ENCODE measurements at places on chromosomes 3 and 15. TPM values are rescaled to one million over a fixed set of nuclear protein-coding genes. Genes with fewer than 3 reads are reported as not detected.

- no peak for DNase-seq
Measured at GRCh38 chr15:78314181-78314581, 14.8 kb upstream of the SKIC8 start.

- DNase-seq = no peak
Measured at GRCh38 chr3:123453675-123454074, 4.8 kb upstream of the ADCY5 start.

- no peak for DNase-seq
Measured at GRCh38 chr3:190019006-190019405, 101.7 kb downstream of the P3H2 start.

- DNase-seq = peak; percentile 12
Measured at GRCh38 chr15:46278062-46278461, 643.2 kb downstream of the SQOR start.

CAND2 gene
- 45.9 TPM for polyA plus RNA-seq

DNA sequence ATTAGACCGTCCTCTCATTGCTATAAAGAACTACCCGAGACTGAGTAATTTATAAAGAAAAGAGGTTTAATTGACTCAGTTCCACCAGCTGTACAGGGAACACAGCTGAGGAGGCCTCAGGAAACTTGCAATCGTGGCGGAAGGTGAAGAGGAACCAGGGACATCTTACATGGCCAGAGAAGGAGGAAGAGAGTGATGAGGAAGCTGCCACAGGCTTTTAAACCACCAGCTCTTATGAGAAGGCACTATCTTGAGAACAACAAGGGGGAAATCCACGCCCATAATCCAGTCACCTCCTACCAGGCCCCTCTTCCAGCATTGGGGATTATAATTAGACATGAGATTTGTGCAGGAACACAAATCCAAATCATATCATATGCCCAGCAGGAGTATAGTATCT lies 138.5 kb downstream of the ALCAM start:
- peak; percentile 7 for DNase-seq

GRCh38 chr15:101248274-101248673 lies 3.6 kb downstream of the CHSY1 start:
- DNase-seq = no peak

DNA sequence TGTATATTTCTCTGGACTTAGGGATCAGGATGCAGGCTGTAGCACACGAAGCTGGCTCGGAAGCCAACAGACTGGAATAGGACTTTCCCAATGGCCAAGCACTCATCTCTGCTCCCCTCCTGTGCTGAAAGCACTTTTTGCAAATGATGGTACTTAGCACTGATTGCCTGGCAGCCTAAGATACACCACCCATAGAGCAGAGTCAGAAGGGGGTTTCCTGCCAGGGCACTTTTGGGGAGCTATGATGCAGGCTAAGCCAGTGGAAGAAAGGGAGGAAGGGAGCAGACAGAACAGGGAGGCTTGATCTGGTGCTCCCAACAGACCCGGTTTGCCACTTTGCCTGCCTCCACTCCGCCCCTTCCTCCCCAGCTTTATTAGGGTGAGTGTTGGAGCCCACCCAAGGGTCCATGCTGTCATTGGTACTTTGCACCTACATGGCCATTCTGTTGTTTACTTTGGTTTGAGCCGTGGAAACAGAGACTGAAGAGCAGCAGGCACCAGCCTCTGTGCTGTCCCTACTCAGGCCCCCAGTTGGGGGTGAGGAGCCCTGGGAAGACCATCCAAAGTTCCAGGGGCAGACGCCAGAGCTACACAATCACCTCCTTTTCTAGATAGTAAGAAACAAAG lies 15.9 kb downstream of the BSN start:
- DNase-seq = no peak

IL16 gene
- polyA plus RNA-seq = 7.3 TPM

DNA sequence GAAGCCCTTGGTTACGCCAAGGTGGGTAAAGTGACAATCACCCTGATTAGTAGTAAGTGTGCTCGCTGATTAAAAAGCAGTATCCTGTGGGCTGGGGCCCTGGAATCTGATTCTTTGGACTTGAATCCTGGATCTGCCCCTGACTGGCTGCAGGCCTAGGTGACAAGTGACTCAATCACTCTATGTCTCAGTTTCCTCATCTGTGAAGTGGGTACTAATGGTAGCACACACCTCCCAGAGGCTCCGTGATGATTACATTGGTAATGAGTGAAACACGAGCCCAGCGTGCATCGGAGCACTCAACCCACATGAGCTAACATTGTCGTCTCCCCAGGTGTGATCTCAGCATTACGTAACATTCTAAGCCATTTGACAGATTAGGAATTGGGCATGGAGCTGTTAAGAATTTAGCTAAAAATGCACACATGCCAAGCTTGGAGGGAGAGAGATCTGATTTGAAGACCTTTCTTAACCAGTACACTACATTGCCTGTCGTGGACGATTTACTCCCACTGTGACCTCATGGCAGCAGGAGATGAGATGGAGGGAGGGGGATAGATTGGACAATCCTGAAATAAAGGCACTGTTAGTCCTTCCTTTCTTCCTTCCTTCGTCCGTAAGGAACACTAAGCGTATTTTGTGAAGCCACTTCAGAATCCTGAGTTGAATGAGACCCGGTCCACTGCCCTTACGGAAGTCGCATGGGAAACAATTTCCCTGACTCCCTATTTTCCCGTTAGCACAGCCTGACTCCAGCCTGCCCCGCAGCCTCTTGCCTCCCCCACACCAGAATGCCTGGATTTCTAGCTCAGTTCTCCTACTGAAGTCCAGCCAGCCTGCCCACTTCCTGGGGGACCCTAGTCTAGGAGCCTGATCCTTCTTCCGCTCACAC lies 32.1 kb downstream of the MGLL start:
- no peak for DNase-seq

DNA sequence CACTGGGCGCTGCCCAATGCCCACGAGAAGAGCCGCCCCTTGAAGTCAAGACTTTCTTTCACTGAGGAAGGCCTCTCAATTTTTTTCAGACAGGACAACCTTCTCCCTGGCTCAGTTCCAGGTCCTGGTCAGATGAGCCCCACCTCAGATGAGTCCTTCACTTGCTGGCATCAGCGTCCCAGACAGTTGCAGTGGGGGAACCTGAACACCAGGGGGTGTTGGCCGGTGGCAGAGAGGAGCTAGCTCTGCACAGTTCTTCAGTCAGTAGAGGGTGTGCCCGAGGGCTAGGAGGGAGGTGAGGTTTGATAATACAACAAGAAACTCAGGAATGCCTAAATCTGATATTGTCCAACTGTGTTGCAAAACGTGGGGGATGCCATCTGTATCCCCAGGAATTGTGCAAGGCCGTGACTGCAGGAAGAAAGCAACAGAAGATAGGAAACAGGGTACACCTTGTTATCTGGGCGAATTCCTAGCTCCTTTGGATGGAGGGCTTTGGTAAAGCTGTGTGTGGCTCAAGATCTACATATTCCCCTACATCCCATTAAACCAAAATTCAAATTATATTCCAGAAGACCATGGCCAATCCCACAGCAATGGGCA lies 34.3 kb downstream of the CCR3 start:
- peak; percentile 16 for DNase-seq

DNA sequence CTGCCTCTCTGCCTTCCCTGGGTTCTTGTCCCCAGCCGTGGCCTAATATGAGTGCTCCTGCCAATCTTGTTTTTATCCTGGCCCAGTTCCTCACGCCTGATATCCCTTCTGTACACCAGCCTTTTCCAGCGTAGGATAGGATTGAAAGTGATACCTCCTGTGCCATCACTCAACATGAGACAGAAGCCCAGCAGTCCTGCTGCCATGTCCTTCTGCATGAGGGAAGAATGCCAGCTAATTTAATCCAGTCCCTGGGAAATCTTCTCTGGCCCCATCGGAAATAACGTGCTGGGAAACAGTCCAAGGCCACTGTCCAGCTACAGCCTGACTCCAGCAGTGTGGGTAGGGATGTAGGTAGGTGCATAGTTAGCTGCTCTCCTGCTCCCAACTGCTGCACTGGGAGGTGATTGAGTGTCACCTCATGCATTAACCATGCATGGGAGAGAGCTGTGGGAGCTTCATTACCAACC lies 92.0 kb upstream of the TPM1 start:
- DNase-seq = peak; percentile 67

- peak; percentile 97 for DNase-seq
Measured at GRCh38 chr15:70318594-70319465, 221.1 kb upstream of the TLE3 start.

DNA sequence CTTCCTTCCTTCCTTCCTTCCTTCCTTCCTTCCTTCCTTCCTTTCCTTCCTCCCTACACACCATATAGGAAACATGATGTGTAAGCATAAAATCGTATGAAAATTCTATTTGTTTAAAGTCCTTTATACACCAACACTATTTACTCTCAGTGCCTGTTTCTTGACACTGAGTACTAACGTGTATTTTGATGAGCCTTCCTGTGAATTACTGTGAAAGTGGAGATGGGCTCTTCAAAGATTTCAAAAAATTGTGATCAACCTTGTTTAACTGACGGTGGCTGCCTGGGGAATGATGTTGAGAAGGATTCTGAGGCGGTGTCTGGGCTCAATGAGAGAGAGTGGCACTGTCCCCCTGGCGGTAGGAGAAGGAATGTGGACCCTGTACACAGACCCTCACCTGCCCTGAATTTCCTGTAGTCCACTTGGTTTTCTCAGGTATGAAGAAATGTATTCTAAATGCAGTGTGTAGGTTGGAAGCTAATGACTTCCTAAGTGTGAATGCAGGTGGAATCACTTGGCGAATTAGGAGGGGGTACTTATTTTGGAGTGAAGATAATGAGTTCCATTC lies 237.9 kb downstream of the GAP43 start:
- DNase-seq = no peak

HRG gene
- not detected for polyA plus RNA-seq

DNA sequence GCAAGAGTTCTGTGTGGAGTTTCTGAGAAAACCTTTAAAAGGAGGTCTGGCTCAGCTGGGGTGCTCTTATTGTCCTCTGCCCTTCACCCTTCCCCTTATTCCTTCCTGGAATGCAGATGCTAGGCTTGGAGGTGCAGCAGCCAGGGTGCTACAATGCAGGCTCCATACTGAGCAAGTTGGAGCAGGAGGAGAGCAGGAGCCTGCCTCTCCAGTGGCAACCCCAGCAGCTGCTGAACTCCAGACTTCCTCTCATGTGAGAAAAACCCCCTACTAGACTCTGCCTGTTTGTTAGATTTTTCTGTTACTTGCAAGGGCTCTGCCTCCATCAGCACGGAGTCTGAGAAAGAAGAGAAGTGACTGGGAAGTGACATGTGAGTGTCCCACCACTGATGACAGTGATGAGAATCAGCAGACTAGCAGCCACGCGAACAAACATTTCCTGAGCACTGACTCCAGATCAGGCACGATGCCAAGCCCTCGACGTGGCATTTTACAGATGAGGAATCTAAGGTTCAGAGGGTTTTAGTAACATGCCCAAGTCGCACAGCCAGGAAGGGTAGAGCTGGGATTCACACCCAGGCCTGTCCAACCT lies 16.1 kb upstream of the RARRES1 start:
- peak; percentile 53 for DNase-seq

DNA sequence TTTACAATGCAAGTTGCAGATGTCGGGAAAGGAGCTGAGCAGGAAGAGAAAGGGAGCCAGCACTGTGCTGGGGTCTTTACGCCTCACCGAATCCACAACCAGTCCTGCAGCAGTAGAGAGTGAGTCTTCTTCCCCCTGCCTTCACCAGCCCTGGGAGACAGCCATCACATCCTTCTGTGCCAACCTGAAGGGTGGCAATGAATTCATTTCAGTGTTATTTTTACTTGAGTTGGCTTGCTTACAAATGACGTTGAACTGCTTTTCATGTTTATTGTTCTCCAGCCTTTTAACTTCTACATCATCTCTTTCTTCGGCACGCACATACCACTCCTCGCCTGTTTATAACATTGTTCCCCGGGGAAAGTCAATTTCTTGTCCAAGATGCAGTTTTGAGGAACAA lies 77.1 kb downstream of the TRIM42 start:
- peak; percentile 33 for DNase-seq

SERPINI2 gene
- polyA plus RNA-seq = 0.26 TPM

DNA sequence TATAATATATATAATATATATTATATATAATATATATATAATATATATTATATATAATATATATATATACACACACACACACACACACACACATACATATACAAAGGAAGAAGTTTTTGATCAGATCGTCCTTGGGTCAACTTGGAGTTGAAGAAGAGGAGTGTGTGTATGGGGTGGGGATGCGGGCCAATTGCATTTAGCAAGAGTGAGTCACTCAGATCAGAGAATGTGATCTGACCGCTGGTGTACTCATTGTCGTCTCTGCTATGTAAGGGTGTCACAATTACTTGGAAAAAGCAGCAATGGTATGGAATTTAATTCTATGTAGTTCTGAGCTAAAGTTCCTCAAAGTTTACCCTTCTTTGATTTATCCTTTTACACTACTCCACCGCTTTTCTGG lies 4.6 kb upstream of the VGLL3 start:
- no peak for DNase-seq

DNA sequence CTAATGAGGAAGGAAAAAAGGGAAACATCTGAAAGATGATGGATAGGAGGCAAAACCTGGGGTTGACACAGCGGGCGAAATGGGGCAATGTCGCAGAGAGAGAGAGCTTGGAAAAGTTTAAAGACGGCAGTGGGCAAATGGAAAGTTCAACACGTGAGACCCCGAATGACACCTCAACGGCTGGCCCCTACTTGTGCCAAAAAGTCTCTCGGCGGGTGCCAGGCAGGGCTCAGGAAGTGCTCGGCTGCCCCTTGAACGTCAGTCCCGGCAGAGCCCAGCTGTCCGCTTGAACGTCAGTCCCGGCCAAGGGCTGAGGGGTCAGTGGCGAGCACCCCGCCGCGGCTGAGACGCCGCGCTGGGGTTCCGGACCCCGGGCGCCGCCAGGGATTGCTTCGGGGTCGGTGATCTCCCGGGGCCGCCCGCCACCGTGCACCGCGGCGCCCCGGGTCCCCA lies 658 bp downstream of the EOGT start:
- DNase-seq = peak; percentile 75

- DNase-seq = no peak
Measured at GRCh38 chr3:145133281-145133680, 1027.7 kb downstream of the PLOD2 start.

GABRB3 gene
- 2.9 TPM for polyA plus RNA-seq

DNA sequence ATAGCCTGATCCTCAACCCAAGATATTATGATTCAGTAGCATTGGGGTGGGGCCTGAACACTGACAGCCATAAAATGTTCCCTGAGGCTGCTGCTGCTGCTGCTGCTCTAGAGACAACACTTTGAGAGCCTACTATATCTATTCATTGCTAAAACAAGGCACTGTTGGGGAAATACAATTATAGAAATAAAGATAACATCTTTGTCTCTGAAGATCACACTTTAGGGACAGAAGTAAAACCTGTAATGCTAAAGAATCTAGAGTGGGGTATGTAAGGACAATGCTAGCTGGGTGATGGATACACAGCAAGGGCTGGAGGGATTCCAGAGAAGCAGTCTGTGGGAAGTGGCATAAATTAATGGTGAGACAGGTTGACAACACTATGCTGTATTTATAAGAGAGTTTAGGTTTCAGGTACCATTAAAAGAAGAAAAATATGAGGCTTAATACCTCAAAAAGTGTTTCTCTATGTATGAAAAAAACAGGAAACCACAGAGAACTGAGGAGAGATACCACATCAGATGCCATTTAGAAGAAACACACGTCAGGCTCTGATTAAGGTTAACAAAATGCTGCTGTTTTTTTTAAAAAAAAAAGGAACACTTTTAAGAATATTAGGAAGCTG lies 115.9 kb downstream of the CBLB start:
- no peak for DNase-seq

Data from muscle of leg (tissue), 16 donors.